ENCODE measurements at places on chromosomes 12 and 14.

- DNase-seq, result no peak
Measured at GRCh38 chr12:101642115-101643067, 47.6 kb downstream of the MYBPC1 start.

DNA sequence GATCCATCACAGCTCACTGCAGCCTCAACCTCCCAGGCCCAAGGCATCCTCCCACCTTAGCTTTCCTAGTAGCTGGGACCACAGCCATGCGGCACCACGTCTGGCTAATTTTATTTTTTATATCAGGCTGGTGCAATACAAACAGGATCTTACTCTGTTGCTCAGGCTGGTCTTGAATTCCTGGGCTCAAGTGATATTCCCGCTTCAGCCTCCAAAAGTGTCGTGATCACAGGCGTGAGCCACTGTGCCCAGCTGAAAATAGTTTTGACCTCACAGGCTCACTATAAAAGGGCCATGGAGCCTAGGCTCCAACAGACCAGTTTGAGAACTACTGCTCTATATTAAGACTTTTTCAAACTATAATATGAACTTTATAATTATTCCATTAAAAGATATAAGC lies 37.3 kb downstream of the SNX6 start:
- DNase-seq, result no peak

DNA sequence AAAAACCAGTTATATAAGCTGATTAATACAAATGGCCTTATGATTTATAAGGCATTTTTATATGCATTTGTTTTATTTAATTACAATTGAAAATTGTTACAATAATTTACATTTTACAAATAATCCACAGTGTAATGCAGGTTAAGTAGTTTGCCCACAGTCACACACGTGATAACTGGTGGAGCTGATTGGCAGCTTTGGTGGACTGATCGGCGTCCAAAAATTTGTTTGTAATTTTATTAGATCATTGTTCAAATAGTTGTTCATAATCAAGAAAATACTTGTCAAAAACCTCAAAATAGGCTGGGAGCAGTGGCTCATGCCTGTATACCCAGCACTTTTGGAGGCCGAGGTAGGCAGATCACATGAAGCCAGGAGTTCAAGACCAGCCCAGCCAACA lies 59.7 kb downstream of the AEBP2 start:
- no peak for DNase-seq

DNA sequence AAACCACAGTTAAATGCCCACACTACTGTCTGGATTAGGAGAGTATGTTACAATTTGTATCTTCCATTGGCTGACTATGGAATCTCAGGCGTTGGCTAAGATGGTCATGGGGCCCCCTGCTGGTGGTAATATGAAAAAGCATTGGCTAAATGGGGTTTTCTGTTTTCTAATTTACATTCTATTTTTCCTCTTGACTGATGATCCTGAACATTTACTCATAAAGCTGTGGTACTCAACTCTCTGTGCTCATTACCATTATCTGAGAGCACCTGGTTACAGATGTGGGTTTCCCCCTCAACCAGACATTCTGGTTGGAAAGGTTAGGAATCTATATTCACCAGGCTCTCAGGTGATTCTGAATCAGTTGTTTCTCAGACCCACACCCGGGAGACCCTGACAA lies 64.8 kb downstream of the WSCD2 start:
- no peak for DNase-seq

- DNase-seq, result no peak
Measured at GRCh38 chr14:103832046-103832445, 15.3 kb downstream of the PPP1R13B start.

DNA sequence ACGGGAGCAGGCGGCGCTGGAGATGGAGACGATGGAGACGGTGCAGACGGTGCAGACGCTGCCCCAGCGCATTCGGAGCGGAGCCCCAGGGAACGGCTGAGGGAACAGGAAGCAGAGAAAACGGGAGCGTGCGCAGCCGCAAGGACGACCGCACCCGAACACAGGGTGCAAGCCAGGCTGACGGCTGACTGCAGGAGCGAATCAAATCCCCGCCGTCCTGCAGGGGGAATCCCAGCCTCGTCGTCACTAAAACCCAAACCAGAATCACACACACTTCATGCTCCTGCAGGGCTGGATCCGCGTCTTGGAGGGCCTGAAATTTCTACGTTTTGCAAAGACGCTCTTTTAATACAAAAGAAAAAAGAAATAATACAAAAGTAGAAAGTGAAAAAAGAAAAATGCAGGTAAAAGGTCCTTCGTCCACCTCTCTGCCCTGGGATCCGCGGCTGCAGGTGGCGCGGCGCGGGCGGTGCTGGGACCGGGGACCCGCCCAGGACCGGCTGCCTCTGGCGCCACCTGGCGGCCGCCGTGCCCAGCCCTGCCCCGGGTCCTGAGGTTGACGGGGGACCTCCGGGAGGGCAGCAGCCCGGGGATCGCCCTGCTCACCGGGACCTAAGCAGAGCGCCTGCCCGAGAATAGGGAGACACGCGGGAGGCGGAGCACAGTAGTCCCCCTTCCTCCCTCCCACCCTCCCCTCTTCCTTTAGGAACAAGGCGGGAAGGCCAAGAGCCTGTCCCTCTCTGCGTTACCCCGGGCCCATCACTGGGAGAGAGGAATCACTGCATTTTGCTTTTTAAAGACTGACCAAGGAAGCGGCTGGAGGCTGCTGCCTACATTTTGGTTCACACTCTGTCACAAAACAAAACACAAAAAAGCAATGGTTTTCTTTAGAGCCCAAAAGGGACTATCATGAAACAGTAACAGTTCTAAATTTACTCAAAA lies 20.1 kb downstream of the STX2 start:
- DNase-seq, result peak; percentile 71

- DNase-seq, result no peak
Measured at GRCh38 chr12:118424884-118425283, 48.5 kb downstream of the SUDS3 start.

DNA sequence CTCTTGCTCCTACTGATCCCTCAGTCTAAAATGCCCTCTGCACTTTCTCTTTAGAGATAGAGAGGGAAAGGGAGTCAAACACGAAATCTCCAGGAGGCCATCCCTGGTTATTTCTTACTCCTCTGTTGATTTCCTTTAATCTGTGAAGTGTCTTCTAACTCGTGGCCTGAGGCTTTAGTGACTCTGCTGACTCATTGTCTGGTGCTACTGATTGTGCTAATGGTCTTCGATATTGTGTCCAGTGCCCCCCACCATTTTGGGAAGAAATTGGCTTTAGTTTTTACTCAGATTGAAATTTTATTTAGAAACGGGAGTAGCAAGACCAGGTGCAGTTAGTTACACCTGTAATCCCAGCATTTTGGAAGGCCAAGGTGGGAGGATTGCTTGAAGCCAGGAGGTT lies 839 bp downstream of the CLEC9A start:
- no peak for DNase-seq

DNA sequence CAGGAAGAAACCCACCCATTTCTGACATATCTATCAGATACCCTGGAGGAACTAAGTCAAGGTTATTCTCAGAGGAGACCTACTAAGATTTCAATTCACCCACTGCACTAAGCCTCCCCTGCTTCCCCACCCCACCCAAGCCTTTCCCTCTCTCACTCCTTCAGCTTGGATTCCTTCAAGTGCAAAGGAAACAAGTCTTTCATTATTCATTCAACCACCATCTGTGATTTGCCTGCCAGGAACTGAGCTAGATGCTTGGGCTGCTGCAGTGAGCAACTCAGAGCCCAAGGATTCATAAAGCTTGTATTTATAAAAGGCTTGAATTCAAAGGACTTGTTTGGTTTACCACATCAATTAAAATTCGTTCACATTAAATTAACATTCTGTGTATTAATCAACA lies 161.3 kb downstream of the GXYLT1 start:
- no peak for DNase-seq

DNA sequence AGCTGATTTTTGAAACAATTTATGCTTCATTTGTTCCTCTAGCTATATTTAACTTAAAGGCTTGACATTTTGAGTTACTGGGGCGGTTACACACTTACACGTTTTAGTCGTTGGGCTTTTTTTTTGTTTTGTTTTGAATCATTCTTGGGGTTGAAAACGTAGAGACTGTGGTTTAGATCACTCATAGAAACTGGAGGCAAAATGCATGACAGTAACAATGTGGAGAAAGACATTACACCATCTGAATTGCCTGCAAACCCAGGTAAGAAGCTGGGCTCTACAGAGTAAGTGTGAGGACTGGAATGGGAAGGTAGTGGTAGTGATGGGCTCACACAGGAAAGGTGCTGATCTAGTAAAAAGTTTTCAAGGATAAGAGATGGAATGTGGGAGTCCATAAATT lies at the start of gene CLEC2D:
TSS of gene CLEC2D (plus strand) at position 180 of the 400 bp plus-strand sequence. CDS start at position 202, 22 bp downstream.
- no peak for DNase-seq

DNA sequence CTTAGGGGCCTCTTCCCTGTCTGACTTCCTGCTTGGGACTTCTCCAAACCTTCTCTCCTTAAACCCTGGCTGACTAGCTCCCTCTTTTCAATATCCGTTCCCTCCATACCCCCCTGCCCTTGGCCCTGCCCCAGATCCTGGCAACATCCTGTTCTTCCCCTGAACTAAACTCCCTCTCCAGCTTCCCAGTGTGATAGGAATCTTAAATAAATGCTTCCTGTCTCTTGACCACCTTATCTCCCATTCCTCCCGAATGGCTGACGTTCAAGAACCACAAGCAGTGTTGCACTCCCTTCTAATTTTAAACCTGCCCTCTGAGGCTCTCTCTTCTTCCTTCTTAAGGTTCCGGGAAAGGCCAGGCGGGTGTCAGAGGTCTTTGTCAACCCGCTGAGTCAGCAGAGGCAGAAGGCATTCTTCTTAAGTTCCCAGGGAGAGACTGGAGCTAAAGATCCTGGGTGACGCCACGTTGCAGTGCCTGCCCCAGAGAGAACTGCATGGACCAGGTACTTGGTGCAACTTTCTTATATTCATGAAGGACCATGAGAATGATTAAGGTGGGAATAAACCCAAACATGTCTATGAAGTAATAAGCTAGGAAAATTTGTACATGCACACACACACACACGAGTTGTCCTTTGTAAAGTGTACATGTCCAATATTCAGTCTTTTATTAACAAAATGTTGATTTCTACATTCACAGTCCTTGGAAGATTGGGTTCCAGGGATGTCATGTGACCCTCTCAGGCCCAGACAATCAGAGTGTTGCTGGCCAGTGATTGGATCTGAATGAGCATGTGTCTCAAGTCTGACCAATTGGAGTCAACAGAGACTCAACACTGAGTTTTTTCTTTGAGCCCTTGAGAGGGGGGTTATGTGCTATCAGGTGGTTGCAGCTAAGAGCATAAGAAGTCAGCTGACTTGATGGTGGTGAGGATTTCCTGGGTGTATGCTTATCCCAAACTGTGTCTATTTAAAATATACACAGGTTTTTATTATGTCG lies 420.2 kb upstream of the TBX3 start:
- DNase-seq, result no peak

DNA sequence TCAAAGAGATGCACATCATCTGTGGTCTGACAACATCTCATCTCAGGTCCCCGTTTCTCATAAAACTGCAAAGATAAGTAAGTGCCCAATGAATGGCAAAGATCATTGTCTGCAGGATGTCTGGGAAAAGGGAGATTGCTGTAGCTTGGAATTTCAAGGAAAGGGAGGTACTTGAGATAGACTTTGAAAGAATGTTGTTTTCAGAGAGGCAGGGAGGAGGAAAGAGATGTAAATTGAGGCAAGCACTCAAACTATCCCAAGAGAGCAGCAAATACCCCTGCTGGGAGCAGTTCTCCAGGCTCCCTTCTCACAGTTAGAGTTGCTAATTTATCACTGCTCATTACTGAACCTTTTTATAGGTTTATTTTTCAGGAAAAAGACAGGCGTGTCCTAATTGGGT lies 107.1 kb downstream of the MYRFL start:
- no peak for DNase-seq

GRCh38 chr12:1013618-1014489 lies 22.8 kb downstream of the ERC1 start:
- DNase-seq, result no peak

DNA sequence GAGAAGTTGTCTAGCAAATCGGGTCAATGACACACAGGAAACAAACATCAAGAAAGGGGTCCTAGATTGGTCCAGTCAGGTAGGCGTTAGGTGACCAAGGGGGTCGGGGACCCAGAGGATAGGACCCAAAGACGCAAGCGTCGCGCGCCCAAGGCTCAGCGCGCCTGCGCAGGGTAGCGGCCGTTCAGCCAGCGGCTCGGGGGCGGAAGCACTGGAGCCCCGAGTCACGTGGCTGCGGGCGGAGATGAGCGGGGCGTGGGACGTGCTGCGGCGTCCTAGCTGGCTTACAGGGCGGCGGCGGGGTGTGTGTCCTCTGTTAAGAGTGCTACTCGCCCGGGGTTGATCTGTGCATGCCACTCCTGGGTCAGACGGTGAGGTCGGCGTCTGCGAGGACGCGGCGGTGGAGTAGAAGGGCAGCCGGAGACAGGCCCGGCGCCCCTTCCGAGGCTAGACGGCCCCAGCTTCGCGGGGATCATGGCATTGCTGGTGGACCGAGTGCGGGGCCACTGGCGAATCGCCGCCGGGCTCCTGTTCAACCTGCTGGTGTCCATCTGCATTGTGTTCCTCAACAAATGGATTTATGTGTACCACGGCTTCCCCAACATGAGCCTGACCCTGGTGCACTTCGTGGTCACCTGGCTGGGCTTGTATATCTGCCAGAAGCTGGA lies at the start of gene SLC35E3:
TSS of gene SLC35E3 (plus strand) at position 273 of the 668 bp plus-strand sequence. CDS start at position 475, 202 bp downstream.
- DNase-seq, result peak; percentile 96

- DNase-seq, result no peak
Measured at GRCh38 chr14:72850360-72850759, 43.5 kb downstream of the DPF3 start.

- no peak for DNase-seq
Measured at GRCh38 chr12:92185052-92185451, 39.4 kb upstream of the BTG1 start.

GRCh38 chr14:71348394-71348793 lies 441.1 kb downstream of the PCNX1 start:
- DNase-seq, result no peak

- DNase-seq, result no peak
Measured at GRCh38 chr14:61420326-61420725, 98.9 kb downstream of the PRKCH start.

DNA sequence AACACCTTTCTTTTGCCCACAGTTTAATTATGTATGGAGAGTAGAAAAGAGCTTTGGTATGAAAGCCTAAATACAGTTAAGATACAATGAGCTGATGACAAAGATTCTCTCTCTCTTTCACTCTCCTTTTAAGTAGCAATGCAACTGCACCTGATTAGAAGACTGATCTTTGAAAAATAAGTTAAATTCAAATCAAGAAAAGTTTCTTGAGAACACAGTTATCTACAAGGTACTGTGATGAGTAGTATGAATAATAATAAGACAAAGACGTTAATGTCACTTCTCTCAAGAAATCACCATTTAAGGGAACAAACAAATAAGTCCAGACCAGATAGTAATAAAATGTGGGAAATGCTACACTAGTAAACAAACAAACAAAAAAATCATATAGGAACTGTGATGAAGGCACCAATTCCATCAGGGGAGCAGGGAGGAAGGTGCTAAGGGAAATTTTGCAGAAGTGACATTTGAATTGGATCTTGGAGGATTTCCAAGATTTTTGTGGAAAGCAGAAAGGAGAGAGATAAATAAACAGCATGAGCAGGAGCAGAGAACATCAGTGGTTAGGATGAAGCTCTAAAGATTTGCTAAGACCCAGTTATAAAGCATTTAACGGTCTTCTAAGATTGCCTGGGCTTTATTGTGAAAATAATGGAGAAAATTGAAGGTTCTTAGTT lies 65.2 kb upstream of the STK38L start:
- no peak for DNase-seq

- no peak for DNase-seq
Measured at GRCh38 chr14:20662968-20663732, 21.2 kb upstream of the RNASE4 start.
